ENCODE measurements at places on chromosomes 1 and 21.

GRCh38 chr1:170768929-170769328 lies 105.0 kb downstream of the PRRX1 start:
- DNase-seq = no peak

GRCh38 chr1:115428676-115429075 lies 90.6 kb upstream of the NGF start:
- no peak for DNase-seq

- no peak for DNase-seq
These were observed 72.2 kb downstream of the NME7 start for GRCh38 chr1:169295425-169295824.

DNA sequence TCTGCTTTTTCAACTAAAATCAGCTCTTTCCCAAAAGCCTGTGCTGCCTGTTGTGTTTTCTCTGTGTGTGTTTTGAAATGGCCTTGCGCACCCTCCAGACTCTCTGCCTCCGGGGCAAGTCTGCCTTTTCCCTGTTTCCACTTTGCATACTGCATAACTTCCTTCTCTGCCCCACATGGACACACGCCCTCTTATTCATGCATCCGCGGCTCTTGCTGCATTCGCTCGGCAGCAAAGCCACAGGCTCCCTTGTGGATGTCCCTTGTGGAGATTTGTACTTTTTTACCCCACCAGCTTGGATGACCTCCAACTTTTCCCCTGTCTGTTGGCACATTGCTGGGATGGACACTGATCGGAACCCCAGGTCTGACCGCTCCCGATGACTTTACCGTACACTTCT lies 147.6 kb downstream of the ADSS2 start:
- DNase-seq = no peak

DNA sequence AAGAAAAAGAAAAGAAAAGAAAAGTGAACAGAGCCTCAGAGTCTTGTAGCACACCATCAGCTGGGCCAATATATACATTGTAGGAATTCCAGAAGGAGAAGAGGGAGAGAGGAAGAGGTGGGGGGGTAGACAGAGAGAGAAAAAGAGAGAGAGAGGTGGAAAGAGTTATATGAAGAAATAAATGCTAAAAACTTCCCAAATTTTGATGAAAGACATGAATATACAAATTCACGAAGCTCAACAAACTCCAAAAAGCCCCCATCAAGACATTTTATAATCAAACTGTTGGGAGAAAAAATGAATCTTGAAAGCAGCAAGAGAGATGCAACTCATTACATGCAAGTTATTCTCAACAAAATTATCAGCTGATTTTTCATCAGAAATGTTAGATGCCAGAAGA lies 41.5 kb upstream of the TSHB start:
- DNase-seq = no peak

- no peak for DNase-seq
These were observed 73.9 kb downstream of the ACTL8 start for GRCh38 chr1:17828991-17829390.

GRCh38 chr1:158833264-158833663 lies 2.1 kb downstream of the MNDA start:
- DNase-seq = no peak
